ENCODE measurements at places on chromosomes 5 and 9.

DNA sequence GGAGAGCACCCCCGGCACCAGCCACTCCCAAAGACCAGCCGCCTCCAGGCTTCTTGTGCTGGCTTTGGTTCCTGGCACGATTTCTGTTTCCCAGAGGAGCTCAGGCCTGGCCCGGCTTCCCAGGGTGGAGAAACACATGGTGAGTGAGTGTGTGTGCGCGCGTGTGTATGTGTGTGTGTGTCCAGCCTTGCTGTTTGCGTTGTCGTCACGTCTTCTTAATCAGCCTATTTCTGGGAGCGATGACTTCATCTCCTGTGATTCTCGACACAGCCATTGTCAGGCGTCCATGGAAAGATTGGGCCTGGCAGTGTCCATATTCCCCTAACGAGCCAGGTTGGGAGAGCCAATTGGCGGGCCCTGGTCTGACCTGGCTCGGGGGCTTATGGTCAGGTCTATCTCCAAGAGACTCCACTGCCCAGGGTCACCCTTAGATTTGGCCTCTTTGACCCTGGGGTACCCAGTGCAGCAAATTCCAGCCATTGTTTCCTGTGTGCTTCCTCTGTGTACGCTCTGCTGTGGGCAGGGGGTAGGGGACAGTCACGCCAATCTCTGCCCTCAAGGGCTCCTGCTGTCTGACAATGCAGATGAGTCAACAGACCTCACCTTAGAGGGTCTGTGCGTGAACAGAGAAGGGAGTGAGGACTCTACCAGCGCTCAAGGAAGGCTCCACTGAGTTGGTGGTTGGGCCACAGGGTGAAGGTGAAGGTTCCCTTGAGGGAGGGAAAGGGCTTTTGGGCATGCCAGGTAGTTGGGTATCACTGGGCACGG, 73.8 kb downstream of the DAB2IP start:
- DNase-seq: no peak

DNA sequence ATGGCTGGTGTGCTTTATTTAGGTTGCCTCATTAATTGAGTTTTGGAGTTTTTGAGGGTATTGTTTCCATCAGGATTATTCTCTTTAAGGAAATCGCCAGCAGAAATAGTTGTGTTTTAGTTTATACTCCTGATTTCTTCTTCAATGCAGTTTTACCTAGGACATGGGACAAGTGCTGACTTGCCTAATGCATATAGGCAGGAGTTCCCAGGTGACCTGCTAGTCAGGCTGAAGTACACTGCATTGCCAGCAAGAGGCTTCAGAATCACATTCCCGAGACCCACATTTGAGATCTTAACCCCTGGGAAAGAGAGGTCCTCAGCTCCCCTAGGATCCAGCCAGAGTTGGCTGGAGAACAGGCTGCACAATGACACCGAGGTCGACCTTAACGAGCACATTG, 1.5 kb upstream of the OR1N2 start:
- no peak for DNase-seq

DNA sequence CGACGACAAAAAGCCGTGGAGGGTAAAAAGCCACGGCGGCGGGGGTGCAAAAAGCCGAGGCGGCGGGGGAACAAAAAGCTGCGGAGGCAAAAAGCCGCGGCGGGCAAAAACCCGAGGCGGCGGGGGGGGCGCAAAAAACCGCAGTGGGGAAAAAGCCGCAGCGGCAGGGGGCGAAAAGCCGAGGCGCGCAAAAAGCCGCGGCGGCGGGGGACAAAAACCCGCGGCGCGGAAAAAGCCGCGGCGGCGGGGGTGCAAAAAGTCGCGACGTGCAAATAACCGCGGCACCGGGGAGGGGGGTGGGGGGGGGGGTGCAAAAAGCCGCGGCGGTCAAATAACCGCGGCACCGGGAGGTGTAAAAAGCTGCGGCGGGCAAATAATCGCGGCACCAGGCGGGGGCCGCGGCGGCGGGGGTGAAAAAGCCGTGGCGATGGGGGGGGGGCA, 511.5 kb downstream of the FOXD4L5 start:
- no peak for DNase-seq

GRCh38 chr9:21983561-21983935, 10.6 kb downstream of the CDKN2A start:
- no peak for DNase-seq

- no peak for DNase-seq
Observed at GRCh38 chr5:93511445-93511844, 69.6 kb downstream of the NR2F1-AS1 start.

- DNase-seq: no peak
Observed at GRCh38 chr5:117077142-117077541, 502.5 kb upstream of the SEMA6A start.

DNA sequence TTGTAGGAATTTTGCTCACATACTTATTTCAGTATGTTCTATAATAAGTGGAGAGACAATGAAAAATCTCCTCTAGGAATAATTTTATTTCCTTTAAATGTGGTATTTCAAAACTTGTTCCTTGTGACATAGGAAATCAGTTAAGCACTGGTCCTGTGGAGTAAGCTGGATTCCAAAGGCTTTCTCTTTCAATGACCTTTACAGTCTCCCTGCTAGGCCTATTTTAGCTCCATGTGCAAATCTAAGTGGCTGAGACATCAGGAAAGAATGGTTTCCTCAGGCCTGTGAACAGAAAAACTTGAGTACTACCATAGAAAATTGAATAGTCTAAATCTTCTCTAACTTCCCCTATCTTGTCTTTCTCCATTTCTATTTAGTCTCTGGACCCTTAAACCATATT, 514.2 kb upstream of the TLE4 start:
- DNase-seq: no peak

GRCh38 chr9:21684831-21685362, 117.5 kb upstream of the MTAP start:
- peak; percentile 7 for DNase-seq

- DNase-seq: no peak
Observed at GRCh38 chr5:5192681-5193080, 52.6 kb downstream of the ADAMTS16 start.

- no peak for DNase-seq
Observed at GRCh38 chr9:125659954-125660353, 47.1 kb downstream of the MAPKAP1 start.

DNA sequence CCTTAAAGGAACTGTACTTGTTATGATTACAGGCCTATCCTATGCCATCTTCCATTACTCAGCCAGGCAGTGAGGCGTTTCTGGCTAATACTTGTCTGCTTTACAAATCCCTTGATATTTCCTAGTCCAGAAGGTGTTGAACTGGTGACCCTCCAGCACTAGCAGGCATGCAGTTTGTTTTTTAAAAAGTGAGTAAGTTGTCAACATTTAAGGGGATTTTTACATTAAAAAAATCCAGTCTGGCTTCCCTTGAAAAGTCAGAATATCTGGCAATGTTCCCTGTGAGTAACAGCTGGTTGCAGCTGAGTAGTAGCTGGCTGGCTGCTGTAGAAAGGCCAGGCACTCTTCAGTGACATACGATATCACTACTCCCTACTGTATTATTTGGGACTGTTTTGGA, 21.8 kb downstream of the GRIN3A start:
- no peak for DNase-seq

DNA sequence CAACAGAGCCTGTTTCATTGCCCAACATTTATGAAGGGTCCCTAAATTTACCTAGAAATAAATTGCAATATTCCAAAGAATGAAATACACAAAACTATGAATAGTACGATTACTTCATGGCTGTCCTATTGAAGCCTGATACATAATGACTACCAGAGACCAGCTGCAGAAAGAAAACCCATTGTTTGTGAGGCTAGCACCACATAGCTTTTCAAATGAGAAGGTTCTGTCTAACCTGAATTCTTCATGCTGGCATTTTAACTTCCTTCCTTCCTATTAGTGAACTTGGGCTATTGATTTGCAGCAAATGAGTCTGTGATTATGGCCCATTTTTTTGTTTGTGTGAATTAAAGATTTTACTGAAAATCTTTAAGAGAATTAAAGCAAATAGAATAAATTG, 47.3 kb downstream of the MEGF10 start:
- DNase-seq: no peak

GRCh38 chr5:68500813-68501212, 285.3 kb downstream of the PIK3R1 start:
- DNase-seq: no peak

DNA sequence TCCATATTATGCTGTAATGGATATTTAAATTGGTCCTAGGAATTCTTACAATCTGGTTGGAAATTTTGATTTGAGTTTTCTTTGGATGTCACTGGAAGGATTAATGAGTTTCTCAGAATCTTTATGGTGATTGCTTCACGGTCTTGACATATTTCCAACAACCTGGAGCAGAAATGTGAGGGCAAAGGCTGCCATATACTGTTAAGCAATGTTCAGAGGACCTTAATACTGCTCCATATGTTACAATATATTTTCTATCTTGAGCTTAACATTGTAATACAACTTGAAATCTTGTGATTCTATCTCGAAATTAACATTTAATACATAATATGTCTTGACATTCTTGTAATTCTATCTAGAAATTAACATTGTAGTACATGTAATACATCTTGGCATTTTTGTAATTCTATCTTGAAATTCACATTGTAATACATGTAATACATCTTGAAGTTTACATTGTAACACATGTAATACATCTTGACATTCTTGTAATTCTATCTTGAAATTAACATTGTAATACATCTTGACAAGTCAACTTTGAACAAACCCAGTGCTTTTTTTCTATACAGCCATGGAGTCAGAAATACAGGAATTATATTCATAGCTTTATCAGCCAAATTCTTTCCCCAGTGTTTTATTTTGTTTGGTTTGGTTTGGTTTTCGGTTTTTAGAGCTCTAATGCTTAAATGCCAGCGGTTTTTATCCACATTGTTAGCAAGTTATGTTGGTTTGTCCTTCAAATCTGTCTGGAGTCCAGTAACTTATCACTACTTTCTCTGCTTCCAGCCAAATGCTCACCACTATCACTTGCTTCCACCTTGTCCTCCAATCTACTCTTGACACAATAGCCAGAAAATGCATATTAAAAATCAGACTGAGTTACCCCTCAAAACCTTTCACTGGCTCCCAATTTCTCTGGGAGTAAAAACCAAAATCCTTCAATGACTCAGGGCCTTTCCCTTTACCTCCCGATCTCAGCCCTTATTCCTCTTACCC, 3.0 kb upstream of the TUT7 start:
- DNase-seq: no peak

All from stimulated activated CD8-positive, alpha-beta memory T cell treated with anti-CD3 and anti-CD28 coated beads, Interleukin-4, amount 100 ng/mL, for 24 hours (primary cell).